ENCODE measurements at places on chromosomes 3 and 15. TPM values are rescaled to one million over a fixed set of nuclear protein-coding genes. Genes with fewer than 3 reads are reported as not detected.

DNA sequence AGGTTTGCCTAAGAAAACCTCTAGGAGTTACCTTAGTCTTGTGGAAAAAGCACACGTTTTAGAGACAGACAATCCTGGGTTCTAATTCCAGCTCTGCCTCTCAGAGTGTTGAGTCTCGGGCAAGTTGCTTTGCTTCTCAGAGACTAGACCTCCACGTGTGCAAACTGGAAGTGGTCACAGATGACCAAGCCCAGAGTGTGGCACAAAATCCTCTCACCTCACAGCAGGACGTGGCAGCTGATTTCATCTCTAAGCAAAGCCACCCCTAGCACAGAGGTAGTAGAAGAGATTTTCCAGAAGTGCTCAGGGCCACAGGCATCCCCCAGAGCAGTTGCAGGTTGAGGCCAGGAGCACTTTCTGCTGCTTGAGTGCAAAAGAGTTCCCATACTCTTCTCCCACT is 79.2 kb downstream of the CD47 start:
- no peaks in the 10 kb centered on the region for H3K27me3 ChIP-seq
- H3K4me1 ChIP-seq, result peaks cover 10% of the 10 kb centered on the region
- H3K36me3 ChIP-seq, result no peaks in the 10 kb centered on the region

Gene GOLGA8M
- total RNA-seq, result not detected

Gene SAMMSON
- not detected for total RNA-seq

Gene NANOGP8
- total RNA-seq, result 49.6 TPM

Gene MKRN3
- total RNA-seq, result not detected

DNA sequence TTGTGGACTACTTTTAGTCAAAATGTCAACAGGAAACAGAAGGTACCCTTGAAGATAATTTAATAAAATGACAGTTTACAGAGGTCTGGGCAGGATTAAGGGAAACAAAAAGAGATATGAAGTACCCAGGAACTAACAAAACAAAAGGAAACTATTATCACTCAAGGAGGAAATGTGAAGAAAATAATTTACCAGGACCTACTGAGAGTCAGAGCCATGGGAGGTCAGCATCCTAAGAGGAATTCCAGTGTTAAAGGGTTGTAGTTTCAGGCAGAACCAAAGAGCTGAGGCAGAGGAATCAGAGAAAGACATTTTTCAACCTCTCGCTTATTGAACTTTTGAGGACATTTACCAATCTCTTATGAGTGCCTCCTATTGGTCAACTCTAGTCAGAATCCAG is 408.9 kb upstream of the CBLB start:
- no peaks in the 10 kb centered on the region for H3K4me1 ChIP-seq
- no peak for DNase-seq
- H3K4me3 ChIP-seq, result no peak overlapping the region
- no peak overlapping the region for H3K27ac ChIP-seq
- no peaks in the 10 kb centered on the region for H3K27me3 ChIP-seq
- H3K36me3 ChIP-seq, result no peaks in the 10 kb centered on the region

DNA sequence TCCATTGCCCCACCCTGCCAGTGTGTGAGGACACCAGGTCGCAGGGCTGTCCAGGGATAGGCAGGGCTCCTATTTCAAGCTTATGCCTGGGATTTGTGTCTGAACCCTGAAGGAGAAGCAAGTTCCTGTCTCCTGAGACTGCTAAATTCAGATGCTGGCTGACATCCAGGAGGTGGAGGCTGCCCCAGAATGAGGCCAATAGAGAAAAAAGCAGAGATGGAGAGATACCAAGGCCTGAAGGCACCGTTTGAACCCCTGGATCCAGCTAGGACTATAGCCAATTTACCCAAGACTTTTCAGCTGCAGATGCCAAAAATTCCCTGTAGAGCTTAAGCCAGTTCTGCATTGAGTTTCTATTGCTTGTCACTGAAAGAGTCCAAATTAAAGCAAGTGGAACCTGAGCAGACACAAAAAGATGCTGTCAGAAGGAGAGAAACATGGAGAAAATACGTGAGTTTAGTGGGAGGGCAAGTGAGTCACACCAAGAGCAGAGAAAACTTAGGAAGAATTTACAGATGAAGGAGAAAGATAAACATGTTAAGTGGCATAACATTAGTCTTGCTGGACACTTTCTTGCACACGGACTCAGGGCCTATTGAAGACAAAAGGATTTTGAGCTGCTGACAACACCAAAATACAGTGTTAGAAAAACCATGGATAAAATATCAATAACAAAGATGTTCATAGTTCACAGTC is 148.6 kb downstream of the CNTN3 start:
- DNase-seq, result no peak
- H3K4me3 ChIP-seq, result no peak overlapping the region
- no peaks in the 10 kb centered on the region for H3K27me3 ChIP-seq
- H3K36me3 ChIP-seq, result no peaks in the 10 kb centered on the region
- H3K4me1 ChIP-seq, result 0 out of 2 replicates have a peak, but pooled peaks cover 4% of the 10 kb centered on the region
- H3K27ac ChIP-seq, result no peak overlapping the region
